Bronchus fibroblast of lung (primary cell): ENCODE measurements at places on chromosomes 11 and 22. TPM values are rescaled to one million over a fixed set of nuclear protein-coding genes. Genes with fewer than 3 reads are reported as not detected.

RIBC2 gene
- 1.0 and 2.9 TPM in 2 replicates for total RNA-seq

ARFGAP2 gene
- 105 and 110 TPM in 2 replicates for total RNA-seq

MUC6 gene
- not detected in 2 replicates for total RNA-seq

PPFIBP2 gene
- 4.9 and 6.7 TPM in 2 replicates for total RNA-seq

GNAZ gene
- total RNA-seq: 0.89 and 1.2 TPM in 2 replicates

TPBGL gene
- not detected in 2 replicates for total RNA-seq

B4GALNT4 gene
- total RNA-seq: 4.7 and 10.7 TPM in 2 replicates

DBX1 gene
- total RNA-seq: not detected in 2 replicates
